ENCODE measurements at places on chromosomes 2 and 18. TPM values are rescaled to one million over a fixed set of nuclear protein-coding genes. Genes with fewer than 3 reads are reported as not detected.

DNA sequence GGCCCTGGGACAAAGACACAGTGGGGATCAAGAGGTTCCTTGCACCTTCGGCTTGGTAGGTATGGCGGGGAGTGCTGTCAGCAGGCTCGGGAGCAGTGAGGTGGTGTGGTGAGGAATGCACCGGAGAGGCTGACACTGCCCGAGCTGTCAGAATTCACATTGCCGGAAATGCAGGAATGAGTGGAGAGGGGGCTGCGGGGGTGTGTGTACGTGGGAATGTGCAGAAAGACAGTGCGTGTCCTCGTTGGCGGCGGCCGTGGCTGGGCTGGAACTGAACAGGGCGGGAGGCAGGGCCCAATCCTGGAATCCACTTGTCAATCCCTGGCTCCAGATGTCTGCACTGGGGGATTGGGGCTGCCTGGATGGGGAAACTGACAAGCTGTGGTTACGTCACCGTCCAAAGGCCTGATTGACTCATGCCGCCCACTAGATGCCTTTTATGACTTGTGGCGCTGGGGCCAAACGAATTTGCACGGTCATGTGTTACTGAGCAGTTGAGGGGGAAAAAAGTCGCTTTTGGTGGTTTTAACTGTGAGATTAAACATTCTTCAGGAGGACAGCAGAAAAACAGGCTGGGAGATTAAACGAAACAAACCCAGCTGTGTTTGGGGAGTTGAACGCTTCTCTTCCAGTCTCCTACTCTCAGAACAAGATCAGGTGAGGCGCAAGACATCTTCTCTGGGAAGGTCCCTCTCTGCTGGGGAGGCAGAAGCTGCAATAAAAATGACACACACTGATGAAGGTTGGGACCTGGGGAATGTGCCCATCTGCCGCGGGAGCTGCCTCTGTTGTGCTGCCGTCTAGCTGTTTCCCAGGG lies 189.4 kb upstream of the GLI2 start:
- peak; percentile 84 for DNase-seq

Gene PLEK
- 8.0 TPM for polyA plus RNA-seq

- DNase-seq = no peak
These were observed 379.4 kb downstream of the RIT2 start for GRCh38 chr18:42736074-42736473.

DNA sequence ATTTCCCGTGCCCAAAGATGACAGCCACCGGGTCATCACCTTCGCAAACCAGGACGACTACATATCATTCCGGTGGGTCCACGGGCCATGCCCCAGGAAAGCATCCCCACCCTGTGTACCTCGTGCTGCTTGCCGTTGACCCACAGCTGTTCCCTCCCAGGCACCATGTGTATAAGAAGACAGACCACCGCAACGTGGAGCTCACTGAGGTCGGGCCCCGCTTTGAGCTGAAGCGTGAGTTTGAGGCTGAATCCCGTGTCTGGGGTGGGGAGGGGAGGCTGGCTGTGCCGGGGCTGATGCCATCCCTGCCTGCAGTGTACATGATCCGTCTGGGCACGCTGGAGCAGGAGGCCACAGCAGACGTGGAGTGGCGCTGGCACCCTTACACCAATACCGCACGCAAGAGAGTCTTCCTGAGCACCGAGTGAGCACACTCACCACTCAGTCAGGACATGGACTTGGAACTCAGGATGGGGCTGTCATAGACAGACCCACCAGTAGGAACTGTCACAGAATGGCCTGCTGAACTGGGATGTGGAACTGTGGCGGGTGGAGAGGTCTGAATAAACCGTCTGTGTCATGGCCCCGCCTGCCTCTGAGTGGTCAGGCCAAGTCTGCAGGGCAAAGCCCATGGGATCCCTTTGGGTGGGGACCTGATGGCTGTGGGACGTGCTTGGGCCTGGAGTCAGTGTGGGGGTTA lies 3.5 kb downstream of the IMP4 start:
- DNase-seq = no peak

- DNase-seq = no peak
These were observed 280.1 kb upstream of the SALL3 start for GRCh38 chr18:78699499-78699898.

DNA sequence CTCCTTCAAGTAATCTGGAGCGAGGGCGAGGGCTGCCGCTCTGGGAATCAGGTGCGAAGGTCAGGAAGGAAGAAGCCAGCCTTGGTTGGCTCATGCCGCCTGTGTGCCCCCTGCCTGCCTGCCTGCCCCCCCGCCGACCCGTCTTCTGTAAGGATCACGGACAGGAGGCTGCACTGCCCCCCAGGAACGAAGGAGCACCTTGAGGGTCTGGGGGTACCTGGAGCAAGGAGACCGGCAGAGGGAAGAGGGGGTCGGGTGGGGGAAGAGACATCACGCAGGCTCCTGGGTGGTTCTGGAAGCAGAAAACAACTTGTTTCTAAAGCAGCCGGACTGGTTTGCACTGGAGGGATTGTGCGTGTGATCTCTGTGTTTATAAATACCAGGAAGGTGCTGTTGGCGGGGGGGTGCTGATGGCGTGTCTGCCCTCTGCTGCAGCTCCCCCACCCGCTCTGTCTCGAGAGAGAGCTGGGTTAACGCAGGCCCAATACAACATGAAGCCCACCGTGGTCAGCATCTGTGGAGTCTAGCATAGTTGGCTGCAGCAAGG lies 1.7 kb downstream of the FOSL2 start:
- DNase-seq = no peak

GRCh38 chr2:47028846-47029560 lies 113.4 kb upstream of the MCFD2 start:
- DNase-seq = no peak

DNA sequence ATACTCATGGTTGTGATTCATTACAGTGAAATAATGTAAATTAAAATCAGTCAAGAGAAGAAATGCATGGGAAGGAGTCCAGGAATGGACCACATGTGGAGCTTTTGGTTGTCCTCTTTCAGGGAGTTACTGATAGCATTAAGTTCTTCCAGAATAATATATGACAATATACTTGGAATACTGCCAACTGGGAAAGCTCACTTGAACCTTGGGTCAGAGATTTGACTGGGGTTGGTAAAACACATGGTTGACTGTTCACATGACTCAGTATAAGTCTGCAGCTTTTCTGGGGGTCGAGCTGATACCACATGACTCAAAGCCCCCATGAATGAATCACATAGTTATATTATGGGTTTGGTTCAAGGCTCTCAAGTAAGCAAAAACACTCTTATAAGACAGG lies 1109.0 kb upstream of the CHAC2 start:
- DNase-seq = no peak

DNA sequence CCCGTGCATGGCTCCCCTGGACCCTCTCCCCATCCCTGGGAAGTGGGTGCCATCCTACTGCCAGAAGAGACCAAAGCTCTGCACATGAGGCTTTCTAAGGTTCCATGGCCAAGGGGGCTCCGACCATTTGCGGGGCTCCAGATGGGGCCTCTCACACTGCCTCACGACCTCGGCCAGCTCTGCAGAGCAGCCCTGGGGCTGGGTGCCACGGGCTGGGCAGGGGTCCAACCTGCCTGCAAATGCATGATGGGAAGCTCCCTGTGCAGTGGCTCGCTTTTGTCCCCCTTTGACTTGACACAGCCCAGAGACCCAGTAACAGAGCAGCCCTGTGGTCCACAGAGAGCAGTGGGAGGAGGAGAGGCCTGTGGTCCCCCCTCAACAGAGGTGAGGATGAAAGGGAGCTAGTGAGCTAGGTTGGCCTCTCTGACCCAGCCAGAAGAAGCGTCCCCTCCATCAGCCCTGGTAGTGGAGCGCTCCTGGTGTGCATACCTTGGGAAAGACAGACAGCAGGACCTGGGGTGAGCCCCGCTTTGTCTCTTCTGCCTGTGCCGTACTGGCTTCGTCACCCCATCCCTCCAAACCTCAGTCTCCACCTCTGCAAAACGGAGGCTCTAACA lies 174.1 kb downstream of the DDX1 start:
- no peak for DNase-seq

DNA sequence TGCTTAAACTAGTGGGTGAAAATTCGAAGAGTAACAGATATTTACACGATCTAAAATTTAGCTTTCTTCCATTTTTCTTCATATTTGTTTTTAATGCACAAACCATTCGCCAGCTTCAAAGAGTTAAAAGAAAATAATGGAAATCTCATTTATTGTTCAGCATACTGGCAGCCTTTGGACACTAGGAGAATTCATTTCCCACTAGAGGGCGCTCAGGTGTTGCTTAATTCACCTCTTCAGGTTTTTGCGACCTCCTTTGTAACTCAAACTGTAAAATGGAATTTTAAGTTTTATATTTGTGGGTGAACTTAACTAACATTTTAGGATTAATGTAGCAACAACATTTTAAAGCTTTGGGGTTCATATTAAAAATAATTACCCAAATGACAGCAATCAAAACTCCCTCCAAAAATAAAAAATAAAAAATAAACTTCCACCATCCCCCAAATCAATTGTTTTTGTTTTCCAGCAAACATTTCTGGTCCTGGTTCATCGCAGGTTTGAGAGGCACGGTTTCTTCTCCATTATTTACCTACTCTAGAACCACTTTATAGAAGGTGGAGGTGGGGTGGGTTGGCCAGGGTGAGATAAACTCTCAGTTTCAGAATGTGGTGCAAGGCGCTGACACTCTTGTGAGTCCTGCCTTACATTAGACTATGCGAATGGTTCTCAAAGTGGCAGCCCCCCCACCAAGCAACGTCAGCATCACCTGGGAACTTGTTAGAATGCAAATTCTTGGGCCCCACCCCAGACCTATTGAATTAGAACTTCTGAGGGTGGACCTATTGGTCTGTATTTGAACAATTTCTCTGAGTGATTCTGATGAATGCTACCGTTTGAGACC lies 24.7 kb upstream of the PNPT1 start:
- DNase-seq = peak; percentile 55

DNA sequence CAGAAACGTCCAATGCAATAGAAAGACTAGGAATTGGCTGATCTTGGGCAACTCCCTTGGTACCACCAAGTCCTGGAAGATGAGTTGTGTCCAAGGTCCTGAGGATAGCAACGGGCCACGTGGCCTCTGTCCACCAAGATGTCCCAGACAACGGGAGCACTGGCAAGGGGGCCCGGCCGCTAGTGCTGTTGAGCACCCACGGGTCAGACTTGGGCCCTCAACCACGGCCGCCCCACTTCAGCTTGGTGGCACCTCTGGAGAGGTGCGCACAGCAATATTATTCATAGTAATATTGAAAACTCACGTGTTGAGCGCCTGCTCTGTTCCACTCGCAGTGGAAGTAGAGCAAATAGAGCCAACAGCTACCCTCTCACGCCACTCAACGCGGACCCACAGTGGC lies 19.0 kb downstream of the PASK start:
- DNase-seq = no peak

DNA sequence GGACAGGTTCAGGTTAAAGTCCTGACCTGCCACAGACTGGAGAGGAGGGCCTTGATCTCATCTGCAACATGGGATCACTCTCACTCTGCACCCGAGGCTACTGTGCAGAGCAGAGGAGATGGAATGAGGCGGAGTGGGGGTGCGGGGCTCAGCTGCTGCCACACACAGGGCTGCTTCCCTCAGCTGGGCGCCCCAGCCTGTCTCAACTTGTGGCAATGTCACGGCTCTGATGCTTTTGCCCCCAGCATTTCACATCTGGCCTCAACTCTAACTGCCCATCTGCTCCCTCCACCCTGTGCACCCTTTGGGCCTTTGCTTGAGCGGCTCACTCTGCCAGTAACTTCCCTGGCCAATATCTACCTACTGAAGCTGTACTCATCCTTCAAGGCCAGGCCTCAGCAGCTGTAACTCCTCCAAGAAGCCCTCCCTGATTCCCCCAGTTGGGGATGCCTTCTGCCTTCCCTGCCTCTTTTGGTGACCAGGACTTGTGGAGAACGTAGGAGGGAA lies 70.3 kb downstream of the POLR1A start:
- no peak for DNase-seq

- no peak for DNase-seq
These were observed 62.4 kb upstream of the TNP1 start for GRCh38 chr2:216922175-216922780.

- no peak for DNase-seq
These were observed 45.3 kb downstream of the PSMD14 start for GRCh38 chr2:161353543-161353942.

- no peak for DNase-seq
These were observed 84.4 kb downstream of the THNSL2 start for GRCh38 chr2:88254437-88255091.

Gene DYNAP
- polyA plus RNA-seq = 0.37 TPM

DNA sequence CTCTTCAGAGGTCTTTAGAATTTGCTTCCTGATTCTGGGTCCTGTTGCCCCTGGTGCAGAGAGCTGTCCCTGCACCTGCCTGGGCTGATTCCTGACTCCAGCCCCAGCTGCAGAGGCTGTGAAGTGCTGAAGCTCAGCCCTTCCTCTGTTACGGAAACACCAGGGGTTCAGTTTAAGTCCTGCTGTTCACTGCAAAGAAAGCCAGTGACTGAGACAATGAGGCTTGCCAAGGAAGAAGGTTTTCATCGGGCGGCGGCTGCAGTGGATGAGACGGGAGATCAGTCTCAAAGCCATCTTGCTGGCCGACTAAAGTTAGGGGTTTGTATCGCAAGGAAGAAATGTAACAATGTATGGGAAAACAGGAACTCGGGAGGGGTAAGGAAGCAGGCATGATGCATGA lies 142.4 kb upstream of the ZNF236 start:
- DNase-seq = no peak

DNA sequence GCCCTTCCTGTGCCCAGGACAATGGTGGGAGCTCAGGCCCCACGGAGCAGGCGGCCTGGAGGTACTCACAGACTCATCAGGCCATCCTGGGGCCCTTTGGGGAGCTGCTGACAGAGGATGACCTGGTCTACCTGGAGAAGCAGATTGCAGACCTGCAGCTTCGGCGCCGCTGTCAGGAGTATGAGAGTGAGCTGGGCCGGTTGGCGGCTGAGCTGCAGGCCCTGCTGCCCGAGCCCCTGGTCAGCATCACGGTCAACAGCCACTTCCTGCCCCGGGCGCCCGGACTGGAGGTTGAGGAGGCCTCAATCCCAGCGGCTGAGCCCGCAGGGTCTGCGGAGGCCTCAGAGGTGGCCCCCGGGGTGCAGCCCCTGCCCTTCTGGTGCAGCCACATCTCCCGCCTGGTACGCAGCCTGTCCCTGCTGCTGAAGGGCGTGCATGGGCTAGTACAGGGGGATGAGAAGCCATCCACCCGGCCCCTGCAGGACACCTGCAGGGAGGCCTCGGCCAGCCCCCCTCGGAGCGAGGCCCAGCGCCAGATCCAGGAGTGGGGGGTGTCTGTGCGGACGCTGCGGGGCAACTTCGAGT lies 8.3 kb upstream of the KLHL30 start:
- DNase-seq = no peak

DNA sequence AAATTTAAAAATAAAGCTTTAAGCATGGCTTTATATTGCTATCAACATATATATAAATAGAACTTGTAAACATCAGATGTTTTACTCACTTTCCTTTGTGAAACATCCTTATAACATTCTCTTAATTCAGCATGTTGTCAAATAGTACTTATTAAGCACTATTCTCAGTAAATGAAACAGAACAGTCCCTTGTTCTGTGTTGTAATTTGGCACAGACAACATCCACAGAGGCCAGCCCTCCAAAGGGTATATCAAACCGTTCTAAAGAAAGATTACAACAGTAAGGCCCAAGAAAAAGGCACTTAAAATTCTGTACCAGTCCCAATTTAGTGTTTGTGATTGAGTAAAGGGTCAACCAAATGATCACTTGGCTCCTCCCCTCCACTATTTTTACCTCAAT lies 46.0 kb downstream of the GAREM1 start:
- DNase-seq = no peak
